Cortex of kidney (tissue), 1 donor: ENCODE measurements at places on chromosomes 4 and X.

DNA sequence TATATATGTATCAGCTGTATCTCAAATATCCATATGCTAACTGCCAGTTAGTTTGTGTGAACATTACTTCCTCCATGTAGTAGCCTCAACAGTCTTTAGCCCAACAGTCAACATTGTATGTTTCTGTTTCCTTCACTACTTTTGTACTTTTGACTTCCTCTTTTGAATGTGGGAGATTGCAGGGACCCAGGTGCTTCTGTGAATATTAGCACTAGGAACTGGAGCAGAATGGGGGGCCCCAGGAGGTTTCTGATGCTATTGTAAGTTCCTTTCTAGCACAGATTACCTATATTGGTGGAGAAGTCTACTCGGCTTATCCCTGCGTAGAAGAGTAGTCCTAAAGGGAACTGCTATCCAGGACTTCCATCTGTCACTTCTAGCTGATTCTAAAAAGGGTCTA lies 2.3 kb downstream of the PLAC8 start:
- no peak for DNase-seq

DNA sequence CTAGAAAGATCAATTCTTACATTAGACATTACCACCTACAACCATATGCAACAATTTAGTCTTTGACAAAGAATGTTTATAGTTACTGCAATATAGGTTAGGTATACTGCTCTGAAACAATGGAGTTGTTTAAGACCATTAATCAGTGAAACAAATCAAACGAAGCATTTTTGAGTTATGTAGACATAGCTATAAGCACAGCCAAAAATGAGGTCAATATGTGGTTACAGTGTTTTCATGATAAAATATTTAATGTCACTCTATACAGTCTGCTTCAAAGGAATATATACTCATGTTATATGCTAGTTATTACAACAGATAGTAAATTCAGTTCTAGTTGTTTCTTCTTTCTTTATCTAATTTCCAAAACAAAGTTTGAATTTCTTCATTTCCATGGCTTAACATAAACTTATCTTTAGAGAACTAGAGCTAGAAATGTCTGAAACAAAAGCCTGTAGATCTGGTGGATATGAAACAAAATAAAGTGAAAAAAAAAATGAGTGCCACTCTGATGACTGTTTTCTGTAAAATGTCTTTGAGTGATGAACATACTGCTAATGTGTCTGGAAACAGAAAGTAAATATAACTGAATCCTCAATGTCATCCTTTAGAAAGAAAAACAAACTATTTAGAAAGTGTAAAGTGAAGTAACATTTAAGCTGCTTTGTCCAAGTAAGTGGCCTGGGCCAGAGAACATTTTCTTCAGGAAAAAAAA lies 809.0 kb downstream of the FAT4 start:
- DNase-seq, result no peak

DNA sequence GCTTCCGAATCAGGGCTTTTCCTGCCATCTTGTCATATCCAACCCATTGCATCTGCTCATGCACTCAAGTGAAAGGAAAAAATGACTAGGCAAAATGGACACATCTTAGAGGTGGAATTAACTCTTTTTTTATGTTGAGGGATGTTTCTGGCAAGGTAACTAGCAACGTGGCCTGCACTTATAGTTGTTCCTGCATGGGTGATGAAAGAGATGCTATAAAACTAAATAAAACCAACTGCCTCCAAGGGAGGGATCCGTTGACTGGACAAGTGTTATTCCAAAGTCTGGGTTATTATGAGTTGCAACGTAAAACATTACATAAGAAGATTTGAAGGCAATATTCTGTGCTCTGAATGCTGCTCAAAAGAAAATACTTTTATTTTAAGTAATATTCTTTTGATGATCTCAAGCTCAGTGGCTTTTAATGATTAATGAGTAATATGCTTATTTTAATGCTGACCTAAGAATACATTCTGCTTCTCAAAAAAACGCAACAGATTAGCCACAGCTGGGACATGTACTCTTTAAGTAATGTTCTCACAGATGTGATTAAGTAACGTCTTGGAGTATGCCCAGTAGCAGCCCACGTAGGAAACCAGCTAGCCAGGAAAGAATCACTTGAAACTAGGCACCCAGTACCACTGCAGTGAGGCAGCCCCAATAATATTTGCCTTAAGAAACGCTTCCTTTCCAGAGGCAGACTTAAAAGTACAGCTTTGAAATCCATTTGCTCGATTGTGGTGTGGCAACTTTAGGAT lies 27.4 kb downstream of the KLF3 start:
- DNase-seq, result no peak

DNA sequence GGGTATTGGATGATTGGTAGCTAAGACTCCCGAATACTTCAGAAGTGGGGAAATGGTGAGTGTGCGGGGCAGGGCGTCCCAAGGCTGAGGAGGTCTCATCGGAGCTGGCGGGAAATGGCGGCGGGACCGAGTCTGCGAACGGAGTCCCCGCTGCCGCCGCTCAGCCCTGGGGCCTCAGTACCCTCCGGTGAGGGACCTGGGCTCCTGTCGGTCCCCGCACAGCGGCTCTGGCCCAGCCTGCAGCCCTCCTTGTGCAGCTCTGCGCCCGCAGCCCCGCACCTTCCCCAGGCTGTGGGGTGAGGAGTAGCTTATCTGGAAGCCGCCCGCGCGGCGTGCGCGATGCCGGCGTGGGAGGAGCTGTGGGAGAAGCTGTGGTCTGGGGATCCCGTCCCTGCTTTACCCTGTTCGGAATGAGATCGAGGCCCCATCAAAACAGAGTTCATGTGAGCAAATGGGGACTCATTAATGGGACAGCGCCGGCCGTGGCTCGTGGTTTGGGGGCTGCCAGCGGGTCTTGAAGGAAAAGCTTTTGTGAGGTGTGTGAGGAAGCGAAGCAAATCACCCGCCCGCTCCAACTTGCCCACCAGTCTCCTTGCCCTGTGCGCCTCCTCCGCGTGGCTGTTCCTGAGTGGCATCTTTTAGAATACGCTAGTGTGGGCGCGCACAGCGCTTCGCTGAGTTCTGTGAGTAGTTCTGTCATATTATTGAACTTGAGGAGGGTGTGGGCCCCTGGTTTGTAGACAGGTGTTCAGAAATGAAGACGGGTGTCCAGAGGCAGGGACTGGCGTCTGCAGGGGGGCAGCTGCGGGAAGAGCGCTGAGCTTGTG lies 531 bp downstream of the ZNF141 start:
- no peak for DNase-seq

- DNase-seq, result no peak
Observed at GRCh38 chr4:156362581-156362980, 408.9 kb upstream of the CTSO start.
